ENCODE measurements at places on chromosomes 2 and 18.

DNA sequence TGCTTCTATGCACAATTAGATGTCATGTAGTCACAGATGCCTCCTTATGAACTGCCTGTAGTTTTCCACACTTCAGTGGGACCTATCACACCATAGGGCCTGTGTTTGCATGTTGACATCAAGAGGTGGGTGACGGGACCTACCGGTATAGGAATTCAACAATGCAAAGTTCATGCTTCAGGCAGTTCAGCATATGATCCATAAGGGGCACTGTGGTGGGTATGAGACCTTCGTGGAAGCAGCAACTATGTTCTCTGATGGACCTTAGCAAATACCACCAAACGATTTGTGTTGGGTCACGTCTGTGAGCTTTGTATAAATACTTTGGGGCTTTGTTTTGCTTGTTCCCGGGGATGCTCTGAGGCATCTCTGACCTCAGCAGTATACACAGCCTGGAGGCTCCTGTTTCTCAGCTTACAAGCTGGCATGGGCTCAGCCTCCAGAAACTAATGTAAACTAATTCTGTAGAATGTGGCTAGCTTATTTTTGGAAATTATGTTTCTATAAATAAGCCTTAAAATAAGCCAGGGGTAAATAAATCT lies 111.6 kb downstream of the DTNA start:
- no peak for DNase-seq

GRCh38 chr18:12631831-12632477 lies 26.0 kb downstream of the SPIRE1 start:
- DNase-seq: no peak

DNA sequence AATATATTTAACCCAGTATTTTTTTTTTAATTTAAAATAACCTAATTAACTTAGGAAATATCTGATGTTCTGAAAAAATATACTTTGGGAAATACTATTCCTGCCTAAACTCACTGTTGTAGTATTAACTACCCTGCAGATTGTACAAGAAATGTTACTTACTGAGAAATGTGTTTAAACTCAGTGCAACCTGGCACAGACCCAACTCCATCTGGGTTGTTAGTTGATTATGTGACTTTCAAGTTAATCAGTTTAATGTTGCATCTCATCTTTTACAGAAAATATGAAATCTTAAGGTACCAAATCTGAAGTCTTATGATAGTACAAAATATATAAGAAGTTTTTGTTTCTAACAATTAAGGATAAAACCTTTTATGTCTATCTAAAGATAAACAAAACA lies 27.3 kb downstream of the VAPA start:
- DNase-seq: no peak

- DNase-seq: peak; percentile 87
Observed at GRCh38 chr2:169109502-169110409, 40.4 kb downstream of the DHRS9 start.

DNA sequence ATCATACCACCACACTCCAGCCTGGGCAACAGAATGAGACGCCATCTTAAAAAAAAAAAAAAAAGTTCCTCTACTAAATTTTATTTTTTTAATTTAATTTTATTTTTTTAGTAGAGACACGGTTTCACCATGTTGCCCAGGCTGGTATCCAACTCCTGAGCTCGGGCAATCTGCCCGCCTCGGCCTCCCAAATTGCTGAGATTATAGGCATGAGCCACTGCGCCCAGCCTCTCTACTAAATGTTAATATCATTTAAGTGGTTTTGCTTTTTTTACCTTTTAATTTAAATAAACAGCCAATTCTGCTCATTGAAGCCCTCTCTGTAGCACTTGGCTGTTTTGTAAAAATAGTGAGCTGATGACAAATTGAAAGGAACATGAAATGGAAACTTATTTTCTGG lies 9.2 kb downstream of the RAB17 start:
- no peak for DNase-seq
